ENCODE measurements at places on chromosomes 4 and X.

GRCh38 chr4:172270397-172270796 is 457.2 kb downstream of the GALNTL6 start:
- DNase-seq, result no peak

- no peak for DNase-seq
These were observed 251.6 kb downstream of the NPFFR2 start for GRCh38 chr4:72283357-72283756.

DNA sequence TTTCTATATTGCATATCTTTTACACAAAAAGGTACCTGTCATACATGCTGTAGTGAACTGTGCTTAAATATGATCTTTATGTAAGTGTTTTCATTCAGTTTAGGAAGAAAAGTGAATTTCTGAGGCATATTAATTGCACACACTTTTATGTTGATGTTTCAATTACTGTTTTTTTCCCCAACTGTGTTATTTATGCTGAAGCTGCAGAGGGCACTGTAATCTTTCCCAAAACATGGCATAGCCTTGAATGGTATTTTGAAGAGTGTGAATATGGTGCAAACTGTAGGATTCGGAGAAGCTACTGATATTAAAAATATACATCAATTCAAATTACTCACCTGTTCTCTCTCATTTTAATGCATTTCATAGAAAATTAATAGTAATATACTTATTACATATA is 6.0 kb upstream of the CENPE start:
- no peak for DNase-seq

DNA sequence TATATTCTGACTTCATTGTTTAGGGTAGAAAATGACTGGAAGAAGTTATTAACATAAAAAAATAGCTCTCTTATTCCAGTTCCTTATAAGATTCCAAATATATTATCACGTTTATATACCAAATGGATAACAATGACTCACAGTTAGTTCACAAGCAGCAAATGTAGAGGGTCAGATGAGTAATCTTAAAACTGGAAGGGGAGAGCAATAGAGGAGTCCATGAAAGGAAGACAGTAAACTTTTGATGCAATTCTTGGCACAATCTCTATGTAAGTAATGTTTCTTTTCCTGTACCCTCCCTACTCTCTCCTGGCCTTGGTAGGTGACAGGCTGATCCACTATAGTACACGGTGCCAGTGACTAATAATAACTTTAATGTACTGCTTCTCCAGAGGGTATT is 259.0 kb upstream of the TRPC5 start:
- DNase-seq, result no peak

DNA sequence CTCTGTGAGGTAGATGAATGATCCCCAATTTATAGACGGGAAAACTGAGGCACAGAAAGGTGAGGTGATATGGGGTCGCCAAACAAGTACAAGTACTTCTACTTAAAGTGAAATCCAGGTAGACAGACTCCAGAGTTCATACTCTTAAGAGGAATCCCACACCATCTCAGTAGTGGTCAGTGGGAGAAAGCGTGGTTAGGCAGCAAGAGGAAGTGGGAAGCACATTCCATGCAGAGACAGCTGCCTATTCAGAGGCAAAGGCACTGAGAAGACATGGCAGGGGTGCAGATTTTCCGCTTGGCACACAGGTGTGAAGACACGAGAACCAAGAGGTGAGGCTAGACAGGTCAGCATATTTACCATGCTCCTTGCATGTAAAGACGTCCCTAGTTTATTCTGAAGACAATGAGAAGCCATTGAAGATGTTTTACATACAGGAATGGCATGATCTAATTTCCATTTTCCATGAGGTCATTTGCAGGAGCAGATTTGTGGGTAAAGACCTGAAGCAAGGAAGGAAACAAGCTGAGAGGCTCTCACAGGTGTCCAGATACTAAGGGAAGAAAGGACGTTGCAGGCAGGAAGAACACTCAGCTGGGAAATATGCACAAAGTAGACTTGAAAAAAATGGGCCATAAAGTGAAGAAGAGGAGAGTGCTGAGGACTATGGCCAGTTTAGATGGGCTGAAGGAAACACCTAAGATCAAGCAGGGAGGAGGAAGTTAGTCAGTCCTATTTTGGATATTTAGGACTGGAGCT is 17.3 kb upstream of the CLNK start:
- no peak for DNase-seq

- DNase-seq, result no peak
These were observed 27.8 kb downstream of the USP38 start for GRCh38 chr4:143212566-143212965.

DNA sequence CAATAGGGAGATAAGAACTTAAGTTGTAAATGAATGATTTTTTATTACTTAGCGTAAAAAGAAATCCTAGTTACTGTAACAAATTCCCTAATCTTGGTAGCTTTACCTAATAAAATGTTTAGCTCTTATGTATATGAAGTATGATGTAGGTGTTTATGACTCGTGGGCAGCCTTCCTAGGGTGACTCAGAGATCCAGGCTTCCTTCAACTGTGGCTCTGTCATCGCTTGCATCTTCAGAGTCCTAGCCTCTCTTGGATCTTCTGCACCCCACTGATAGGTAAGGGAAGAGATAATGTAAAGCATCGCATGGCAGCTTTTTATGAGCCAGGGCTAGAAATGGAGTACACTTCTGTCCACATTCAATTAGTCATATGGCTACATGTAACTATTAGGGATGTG is 165.6 kb upstream of the GLRA2 start:
- no peak for DNase-seq

GRCh38 chr4:48944756-48945241 is 38.2 kb upstream of the OCIAD2 start:
- no peak for DNase-seq

- no peak for DNase-seq
These were observed 54.6 kb downstream of the ARAP2 start for GRCh38 chr4:36189511-36190226.

- no peak for DNase-seq
These were observed 256.8 kb downstream of the FSTL5 start for GRCh38 chr4:161906836-161907589.

GRCh38 chrX:22520128-22520828 is 247.6 kb downstream of the CBLL2 start:
- DNase-seq, result no peak

DNA sequence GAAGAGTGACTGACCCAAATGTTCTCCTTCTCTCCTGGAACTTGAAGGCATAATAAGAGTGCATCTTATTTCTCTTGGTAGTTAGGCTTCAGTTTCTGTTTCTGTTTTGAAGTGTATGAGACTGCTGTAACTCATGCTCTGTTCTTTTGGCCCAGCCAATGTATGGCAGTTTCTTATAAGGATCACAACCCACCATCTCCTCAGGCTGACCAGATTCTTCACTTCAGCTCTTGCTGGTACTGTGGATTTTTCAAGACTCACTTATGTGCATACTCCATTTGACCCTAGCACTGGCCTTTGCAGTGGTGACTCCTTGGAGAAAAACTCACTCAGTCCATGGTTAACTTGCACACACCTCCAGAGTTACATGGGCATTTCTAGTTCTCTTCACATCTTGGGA is 9.6 kb upstream of the YTHDC1 start:
- DNase-seq, result no peak

- peak; percentile 64 for DNase-seq
These were observed 164.7 kb downstream of the SOWAHB start for GRCh38 chr4:76733068-76733771.

DNA sequence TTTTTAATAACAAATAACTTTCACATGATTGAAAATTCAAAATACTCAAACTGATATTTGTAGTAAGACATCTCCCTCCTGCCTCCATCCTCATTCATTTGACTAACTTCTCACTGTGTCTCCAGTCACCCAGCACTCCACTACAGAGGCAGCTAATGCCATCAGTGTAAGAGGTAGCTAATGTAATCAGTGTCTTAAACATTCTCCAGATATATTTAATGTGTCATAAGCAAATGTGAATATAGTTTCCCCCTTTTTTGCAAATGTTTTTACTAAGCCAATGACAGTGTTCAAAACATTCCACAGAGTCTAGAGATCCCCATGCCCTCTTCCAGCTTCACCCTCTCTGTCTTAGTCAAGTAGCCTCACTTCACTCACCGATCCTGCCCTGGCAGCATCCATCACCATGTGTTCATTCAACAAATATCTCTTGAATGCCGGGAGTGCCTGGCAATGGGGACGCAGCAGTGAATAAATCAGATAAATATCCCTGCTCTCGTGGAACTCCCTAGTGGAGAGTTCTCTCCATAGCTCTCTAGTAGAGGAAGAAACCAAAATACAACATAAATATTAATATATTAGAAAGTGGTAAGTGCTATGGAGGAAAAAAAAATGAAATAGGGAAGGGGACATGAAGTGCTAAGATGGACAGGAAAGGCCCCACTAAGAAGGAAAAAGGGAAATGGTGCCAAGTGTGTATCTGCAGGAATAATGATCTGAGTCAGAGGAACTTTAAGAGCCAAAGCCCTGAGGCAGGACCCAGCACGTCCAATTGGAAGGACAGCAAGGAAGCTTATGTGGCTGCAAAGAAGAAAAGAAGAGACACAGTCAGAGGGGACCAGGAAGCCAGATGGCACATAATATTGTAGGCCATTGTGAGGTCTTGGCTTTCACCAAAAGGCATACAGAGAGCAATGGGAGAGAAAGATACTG is 18.7 kb downstream of the SCFD2 start:
- DNase-seq, result no peak

- DNase-seq, result no peak
These were observed 39.8 kb downstream of the MAD2L1 start for GRCh38 chr4:120026853-120027252.

- DNase-seq, result no peak
These were observed 14.3 kb upstream of the HSD17B11 start for GRCh38 chr4:87405211-87405820.

- no peak for DNase-seq
These were observed 112.9 kb downstream of the MBNL3 start for GRCh38 chrX:132375941-132376340.

GRCh38 chr4:177131736-177132135 is 177.9 kb upstream of the NEIL3 start:
- DNase-seq, result no peak

GRCh38 chr4:168853770-168854169 is 156.3 kb downstream of the CBR4 start:
- no peak for DNase-seq

DNA sequence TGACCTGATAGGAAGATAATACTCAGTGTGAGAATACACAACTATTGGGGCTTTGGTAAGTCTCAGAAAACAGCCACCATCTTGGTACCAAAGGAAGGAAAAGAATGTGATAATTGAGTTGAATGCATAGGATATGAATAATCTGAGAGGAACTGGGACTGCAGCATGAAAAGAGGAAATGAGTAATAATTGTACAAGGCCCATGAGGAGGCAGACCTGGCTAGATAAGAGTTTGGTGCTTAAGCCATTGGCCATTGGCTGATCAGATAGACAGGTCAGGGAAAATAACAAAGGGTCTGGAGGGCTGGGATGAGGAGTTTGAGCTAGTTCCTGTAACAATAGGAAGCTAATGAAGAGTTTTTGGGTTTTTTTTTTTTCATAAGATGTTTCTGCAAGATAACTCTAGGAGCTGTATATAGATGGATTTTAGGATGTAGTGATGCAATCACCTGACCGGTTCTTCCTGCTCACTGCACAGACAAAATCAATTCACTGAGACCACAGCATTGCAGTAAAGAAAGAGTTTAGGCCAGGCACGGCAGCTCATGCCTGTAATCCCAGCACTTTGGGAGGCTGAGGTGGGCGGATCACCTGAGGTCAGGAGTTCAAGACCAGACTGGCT is 5.3 kb upstream of the TRMT2B start:
- no peak for DNase-seq

- no peak for DNase-seq
These were observed 15.2 kb upstream of the RUFY3 start for GRCh38 chr4:70706516-70706915.

GRCh38 chr4:73161527-73162185 is 92.1 kb upstream of the COX18 start:
- no peak for DNase-seq

GRCh38 chr4:86529436-86529835 is 64.7 kb upstream of the PTPN13 start:
- DNase-seq, result no peak

DNA sequence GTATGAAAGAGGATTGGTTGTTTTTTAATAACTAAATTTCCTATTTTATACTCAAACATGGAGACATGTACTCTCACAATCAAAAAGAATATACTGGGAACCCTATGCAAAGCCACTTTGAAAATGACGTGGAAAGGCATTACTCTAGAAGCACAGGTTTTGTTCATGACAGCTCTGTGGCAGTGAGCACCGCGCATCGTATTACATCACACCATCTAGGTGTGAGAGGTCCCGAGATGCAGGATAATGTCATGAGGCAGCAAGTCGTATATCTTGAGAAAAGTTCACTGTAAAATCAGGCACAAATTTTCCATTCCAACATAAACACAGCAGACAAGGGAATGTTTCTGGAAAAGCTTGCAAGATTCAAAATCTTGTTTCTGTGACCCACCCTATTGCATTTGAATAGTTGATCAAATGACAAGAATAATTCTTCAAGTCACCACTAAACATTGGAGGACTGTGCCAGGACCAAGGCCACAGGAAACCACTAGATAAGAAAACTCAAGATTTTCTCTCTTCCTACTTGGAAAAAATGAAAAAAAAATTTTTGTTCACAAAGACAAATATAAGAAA is 127.6 kb downstream of the LDB2 start:
- no peak for DNase-seq

- no peak for DNase-seq
These were observed 2.9 kb upstream of the MND1 start for GRCh38 chr4:153341575-153342090.

All from H1 (cell line).